ENCODE measurements at places on chromosomes 3 and 15.
A peak's percentile ranks its signal among the peaks of the same experiment; 100 is the strongest.

GRCh38 chr15:67784090-67784781 is 41.1 kb upstream of the SKOR1 start:
- no peak for DNase-seq

DNA sequence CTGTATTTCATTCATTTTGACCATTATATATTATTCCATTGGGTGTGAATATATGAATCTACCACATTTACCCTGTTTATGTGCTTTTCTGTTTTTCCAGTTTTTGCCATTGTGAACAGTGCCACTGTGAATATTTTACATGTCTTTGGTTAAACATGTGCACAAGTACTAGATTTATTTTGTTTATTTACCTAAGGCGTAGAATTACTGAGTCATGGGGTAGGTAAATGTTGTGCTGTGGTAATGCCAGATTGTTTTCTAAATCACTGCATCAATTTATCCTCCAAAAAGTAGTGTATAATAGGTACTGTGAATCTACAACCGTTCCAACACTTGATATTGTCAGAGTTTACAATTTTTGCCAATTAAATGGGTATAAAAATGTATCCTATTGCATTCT is 362.1 kb upstream of the AGTR1 start:
- DNase-seq: no peak

- DNase-seq: no peak
These were observed 16.2 kb downstream of the NISCH start for GRCh38 chr3:52471371-52472238.

DNA sequence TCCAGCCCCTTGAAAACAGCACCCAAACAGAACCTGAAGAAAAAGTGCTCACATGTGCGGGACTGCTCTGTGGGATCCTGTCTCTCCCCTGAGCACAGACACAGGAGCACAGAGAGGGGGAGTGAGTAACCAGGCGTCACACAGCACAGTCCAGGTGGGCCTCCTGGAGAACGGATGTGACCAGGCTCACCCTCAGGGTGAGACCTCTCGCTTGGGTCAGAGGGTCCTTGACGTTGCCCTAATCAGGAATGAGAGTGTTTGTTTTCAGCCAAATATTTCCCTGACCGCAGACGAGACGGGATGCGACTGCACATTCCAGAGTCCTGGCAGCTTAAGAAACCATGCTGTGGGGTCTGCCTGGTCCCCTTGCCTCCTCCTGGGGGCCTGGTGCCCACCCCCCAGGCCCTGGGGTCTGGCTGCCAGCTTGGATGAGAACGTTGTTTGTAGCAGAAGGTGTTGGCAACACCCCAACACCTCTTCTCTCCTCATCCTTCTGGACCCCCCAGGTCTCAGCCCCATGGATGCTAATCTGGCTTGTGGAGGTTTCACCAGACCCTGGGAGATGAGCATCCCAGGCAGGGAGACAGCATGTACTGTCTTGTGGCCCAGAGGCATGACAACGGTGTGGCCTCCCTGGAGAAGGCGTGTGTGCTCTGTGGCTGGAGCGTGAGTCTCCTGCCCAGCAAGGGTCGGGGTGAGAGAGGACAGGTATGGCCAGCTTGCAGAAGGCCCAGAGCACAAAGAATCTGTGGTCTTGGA is 42.1 kb upstream of the SLC6A6 start:
- DNase-seq: no peak

GRCh38 chr15:48631176-48631770 is 14.2 kb downstream of the FBN1 start:
- DNase-seq: no peak

DNA sequence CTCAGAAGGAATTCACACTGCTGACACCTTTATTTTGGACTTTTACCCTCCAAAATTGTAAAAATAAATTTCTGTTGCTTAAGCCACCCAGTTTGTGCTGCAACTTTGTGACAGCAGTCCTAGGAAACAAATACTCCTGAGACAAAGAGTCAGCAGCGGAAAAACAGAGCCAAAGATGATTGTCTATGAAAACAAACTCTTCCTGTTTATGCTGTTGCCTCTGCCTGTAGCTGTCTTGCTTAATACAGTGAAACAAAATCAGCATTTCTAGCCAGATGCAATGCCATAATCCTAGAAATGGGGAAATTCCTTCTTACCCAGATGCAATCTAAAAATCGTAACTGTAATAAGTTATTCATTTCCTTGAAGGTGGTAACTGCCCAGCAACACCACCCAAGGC is 387.5 kb upstream of the ATP11B start:
- no peak for DNase-seq

- no peak for DNase-seq
These were observed 93.6 kb upstream of the COL8A1 start for GRCh38 chr3:99544786-99545281.

DNA sequence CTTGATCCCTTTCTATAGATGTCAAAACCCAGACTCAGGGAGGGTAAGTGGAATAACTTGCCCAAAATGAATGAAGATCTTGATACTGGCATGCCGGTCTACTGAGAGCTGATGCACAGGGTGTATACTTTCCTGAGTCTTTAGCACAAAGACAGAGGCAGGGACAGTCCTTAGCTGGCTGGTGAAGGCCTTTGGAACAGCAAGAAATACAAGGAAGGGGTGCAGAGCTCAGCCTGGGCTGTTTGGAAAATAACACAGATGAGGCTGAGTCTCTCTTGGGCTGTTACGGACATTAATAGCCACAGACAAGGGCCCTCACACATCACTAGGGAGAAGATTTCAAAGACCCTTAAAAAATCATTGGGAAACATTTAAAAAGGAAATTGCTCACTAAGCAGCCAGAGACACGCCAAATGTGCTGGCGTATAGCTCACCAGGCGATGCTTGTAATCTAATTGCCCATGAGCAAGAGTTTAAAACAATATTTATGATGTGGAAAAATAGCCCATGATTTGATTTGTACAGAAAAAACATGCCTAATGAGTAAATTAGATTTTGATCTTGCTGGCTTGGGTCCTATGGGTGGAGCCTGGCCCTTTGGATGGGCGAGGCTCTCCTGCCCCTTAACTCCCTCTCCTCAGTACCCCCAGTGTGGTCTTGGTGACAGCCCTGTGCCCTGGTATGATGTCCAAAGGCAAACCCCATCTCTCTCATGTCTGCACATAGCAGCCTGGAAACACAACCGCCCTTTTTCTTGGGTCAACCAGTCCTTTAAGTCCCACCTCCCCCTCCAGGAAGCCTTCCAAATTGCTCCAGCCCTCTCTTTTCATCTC is 81.8 kb upstream of the MRPS22 start:
- no peak for DNase-seq

DNA sequence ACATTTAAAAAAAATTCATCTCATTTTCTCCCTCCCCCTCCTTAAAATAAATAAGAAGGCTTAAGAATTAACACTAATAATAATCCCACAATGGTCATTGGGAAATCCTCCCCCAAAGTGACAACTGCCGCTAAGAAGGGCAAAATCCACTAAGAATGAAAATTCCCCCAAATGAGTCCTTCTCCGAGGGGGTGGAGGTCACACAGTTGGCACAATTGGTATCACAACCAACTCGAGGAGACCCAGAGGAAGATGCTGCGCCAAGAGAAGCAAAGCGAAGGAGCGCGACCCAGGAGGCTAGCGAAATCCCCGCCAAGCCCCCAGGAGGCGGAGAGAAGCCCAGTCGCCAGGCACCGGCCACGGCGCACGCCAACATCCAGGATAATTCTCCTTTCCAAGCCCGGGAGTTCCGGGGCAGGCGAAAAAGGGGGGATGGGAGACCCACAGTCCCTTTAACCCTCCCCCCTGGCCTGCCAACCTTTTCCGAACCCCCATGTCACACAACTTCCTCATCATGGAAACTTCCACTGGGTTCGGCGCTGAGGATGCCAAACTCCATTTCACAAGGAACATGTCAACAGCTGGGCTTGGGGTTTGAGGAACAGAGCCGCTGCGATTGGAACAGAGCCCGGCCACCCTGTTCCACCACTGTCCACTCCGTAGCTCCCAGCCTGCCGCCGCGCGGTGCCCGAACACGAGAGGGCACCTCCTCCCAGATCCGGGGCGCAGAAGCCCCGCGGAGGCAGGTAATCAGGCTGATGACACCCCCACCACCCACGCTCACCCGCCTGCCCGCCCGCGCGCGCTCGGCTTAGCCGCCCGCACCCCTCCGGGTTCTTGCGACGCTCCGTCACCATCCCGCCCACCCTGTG is 668 bp downstream of the THRB start:
- DNase-seq: no peak

GRCh38 chr3:39971559-39972031 is 162.2 kb downstream of the MYRIP start:
- no peak for DNase-seq

DNA sequence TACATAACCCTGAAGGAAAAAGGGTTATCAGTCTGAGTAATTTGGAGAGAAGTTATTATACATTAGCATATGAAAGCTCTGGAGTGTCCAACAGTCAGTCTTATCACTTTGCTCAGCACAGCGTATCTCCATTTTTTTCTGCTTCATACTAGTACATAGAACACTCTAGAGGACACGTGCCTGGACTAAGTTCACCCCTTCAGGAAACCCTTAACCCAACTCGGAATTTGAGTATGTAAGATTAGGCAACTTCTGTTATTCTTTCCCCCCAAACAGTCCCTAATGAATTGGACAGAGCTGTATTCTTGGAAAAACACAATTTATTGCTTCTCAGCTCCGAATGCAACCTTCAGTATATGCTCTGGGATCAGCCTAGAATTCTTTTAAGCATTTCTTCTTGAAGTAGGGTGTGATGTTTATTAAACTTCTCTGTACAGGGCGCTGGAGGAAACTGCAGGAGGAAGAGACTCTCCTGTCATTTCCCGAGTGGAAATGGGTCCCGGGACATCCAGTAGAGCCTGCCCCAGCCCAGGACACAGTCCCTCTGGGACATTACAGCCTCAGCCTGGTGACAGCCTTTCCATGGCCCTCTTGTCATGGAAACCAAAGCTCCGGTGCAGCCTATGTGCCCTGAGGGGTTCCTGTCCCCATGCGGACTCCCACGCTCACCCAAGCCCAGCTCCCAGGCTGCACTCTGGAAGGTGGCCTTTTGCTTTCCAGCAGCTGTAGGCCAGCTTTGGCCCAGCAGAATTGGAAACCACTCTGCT is 37.3 kb upstream of the CMTM8 start:
- no peak for DNase-seq

GRCh38 chr3:132444383-132444782 is 27.1 kb downstream of the DNAJC13 start:
- no peak for DNase-seq

DNA sequence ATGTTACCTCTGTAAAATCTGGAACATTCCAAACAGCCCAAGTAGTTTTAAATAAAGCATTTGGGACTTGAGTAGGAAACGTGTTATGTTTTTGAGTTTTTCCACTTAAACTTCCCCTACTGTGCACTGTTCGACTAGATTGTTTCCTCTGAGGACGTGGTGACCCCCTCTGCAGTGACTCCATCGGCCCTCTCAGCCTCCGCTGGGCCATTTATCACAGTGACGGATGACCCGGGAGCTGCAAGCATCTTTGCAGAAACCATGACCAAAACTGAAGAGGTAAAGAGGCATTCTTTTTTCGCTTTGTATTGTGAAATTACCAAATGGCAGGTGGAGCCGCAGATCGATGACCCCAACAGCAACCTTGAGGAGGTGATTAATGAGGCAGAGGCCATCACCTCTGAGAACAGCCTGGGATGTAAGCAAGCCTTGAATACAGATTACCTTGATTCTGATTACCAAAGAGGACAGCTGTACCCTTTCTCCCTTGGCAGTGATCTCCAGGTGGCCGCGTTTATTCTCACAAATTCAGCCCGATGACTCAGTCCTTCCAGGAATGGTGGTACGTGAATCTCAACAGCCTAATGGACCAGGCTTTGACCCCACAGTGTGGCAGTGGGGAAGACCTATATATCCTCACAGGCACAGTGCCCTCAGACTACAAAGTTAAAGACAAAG is 79.1 kb upstream of the FAN1 start:
- DNase-seq: no peak

- no peak for DNase-seq
These were observed 59.0 kb downstream of the FRMD4B start for GRCh38 chr3:69326855-69327300.

- DNase-seq: no peak
These were observed 1.1 kb downstream of the MYEF2 start for GRCh38 chr15:48176957-48177356.

- no peak for DNase-seq
These were observed 235.0 kb downstream of the SHOX2 start for GRCh38 chr3:157871248-157871647.

DNA sequence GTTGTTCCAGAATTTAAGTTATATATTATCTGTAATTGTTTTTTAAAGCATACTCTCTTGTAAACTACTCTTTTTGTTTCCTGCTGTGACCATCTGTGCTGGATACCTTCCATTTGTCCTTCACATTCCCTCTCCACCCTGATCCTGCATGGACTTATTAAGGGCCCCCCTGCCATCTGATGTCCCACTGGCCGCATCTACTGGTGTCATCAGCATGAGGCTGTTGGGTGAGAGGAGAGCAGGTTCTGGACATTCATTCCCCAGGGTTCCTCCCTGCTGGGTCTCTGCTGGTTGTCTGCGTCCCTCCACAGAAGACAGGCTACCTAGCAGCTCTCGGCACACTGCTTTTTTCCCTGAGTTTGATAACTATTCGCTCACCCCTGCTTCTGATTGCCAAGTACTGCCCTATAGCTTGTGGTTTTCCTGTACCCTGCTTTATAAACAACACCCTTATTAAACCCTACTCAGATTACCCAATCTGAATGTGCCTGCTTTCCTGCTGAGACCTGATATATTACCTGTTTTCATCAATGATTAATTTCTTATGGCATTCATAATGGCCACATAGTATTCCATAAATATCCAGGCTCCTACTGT is 7.7 kb downstream of the CMTM8 start:
- DNase-seq: no peak

- DNase-seq: no peak
These were observed 6.2 kb downstream of the PLA2G4D start for GRCh38 chr15:42087926-42088800.

DNA sequence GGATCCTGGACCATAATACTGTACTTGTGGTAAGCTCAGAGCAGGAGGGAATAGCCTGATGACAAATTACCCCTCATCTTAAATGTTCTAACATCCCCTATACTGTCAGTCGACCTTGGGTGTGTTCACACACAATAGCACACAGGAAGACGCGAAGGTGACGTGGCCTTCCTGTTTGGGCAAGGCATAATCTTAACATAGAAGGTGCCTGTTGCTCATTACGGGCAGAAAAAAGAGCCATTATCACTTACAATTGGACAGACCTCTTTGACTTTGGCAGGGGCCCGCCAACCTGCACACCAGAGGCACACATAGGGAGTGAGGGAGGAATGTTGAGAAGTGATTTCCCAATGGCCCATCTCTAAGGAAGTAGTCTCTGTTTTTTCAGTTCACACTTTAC is 144.2 kb downstream of the ANO10 start:
- DNase-seq: peak; percentile 43

GRCh38 chr3:196150481-196150880 is 60.7 kb downstream of the ZDHHC19 start:
- no peak for DNase-seq

GRCh38 chr3:194824701-194825111 is 139.0 kb downstream of the FAM43A start:
- DNase-seq: no peak

DNA sequence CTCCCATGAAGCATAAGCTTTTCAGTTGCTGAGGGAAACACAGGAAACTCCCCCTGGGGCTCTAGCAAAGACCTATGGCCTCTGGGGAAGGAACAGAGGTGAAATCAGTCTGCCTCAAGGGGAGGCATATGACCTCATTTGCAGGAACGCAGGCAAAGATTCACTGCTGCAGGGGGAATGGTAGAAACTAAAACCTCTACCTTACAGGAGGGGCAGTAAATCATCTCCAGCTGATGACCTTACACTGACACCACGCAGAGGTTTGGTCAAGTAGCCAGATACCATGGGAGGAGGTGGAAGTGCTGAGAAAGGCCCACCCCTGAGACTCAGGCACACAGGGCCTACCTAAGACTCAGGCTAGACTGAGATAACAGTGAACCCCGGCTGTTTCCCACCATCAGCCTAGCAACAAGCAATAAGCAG is 81.1 kb downstream of the RAD18 start:
- DNase-seq: no peak
